Activated T-helper 1 cell treated with anti-CD3 and anti-CD28 coated beads, Interleukin-12 subunit alpha, Interleukin-12 subunit beta, Interleukin-2, Interleukin-4 antibody, amounts not matched to agents 30 ng/mL and 10 ng/mL and 1 ng/mL, durations not matched to agents 14 hours and 24 hours and 36 hours (primary cell): ENCODE measurements at places on chromosomes 6 and 20.

DNA sequence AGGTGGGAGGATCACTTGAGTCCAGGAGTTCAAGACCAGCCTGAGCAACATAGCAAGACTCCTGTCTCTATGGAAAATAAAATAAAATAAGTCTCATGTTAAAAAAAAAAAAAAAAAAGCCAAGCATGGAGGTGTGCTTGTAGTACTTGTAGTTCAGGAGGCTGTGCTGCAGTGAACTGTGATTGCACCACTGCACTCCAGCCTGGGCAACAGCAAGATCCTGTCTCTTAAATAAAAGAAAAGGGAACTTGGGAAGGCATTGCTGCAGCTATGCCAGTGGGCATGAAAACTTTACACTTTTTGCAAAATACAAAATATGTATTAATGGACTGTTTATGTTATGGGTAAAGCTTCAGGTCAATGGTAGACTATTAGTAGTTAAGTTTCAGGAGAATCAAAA, 37.5 kb upstream of the REV3L start:
- H3K27ac ChIP-seq: no peak overlapping the region
- peaks cover 3% of the 10 kb centered on the region for H3K36me3 ChIP-seq
- peaks cover 40% of the 10 kb centered on the region for H3K4me1 ChIP-seq
- H3K4me3 ChIP-seq: no peak overlapping the region
- no peak for DNase-seq
- no peaks in the 10 kb centered on the region for H3K27me3 ChIP-seq

- H3K36me3 ChIP-seq: peaks cover 18% of the 10 kb centered on the region
- peak overlapping the region; percentile 79 for H3K4me3 ChIP-seq
- H3K27ac ChIP-seq: no peak overlapping the region
- H3K4me1 ChIP-seq: peaks cover 21% of the 10 kb centered on the region
- H3K27me3 ChIP-seq: no peaks in the 10 kb centered on the region
Measured at GRCh38 chr20:63736893-63737694, 630 bp downstream of the LIME1 start.

DNA sequence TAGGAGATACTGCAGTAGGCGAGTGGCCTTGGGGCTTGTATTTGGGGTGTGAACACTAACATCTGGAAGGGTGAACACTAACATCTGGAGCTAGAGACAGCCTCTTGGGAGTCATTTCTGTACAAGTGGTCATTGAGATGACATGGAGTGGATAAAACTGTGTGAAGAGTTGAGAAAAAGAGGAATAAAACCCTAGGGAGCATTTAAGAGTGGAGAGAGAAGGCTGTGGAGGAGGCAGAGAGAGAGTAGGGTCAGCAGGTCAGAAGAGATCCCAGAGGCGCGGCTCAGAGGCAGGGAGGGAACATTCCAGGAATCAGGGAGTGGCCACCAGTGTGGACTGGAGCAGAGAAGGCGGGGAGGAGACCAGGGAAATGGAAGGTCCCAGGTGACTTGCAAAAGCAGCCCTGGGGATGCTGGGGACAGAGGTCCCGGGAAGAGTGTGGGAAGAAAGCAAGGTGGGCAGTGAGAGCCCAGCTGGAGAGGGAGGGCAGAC, 202.0 kb upstream of the RNF24 start:
- peaks cover 16% of the 10 kb centered on the region for H3K27me3 ChIP-seq
- no peaks in the 10 kb centered on the region for H3K36me3 ChIP-seq

DNA sequence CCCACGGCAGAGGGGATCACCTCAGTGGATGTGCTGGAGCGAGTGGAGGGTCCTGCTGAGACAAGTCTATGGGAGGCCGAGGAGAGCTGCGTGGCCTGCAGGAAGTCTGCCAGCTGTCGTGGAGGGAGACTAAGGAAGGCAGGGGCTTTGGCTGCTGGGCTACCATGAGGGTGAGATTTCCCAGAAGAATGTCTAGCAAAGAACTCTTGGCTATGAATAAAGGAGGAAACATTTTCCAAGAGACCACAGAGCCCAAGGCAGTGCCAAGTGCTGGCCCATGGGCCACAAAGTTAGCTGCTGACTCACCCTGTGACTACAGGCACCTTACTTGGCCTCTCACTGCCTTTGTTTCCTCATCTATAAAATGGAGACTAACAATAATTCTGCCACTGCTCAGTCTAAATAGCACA, 73.4 kb downstream of the PRDM1 start:
- H3K4me1 ChIP-seq: peaks cover 57% of the 10 kb centered on the region
- H3K4me3 ChIP-seq: no peak overlapping the region
- DNase-seq: no peak
- no peaks in the 10 kb centered on the region for H3K27me3 ChIP-seq
- no peak overlapping the region for H3K27ac ChIP-seq
